ENCODE measurements at places on chromosomes 6 and 20. TPM values are rescaled to one million over a fixed set of nuclear protein-coding genes. Genes with fewer than 3 reads are reported as not detected.

Gene CFB
- 0.22 TPM for total RNA-seq

Gene BPIFB1
- not detected for total RNA-seq

Gene TUBB2B
- not detected for total RNA-seq

Gene GRM1
- 0.40 TPM for total RNA-seq

Gene CALHM5
- not detected for total RNA-seq

Gene HS3ST5
- not detected for total RNA-seq

Gene BNIP5
- total RNA-seq = not detected

Gene NOTCH4
- total RNA-seq = 5.2 TPM

Gene APCDD1L
- total RNA-seq = not detected

Gene VWA7
- 0.34 TPM for total RNA-seq

Gene CRYBG1
- 37.2 TPM for total RNA-seq

Gene RIPOR2
- total RNA-seq = 73.8 TPM

DNA sequence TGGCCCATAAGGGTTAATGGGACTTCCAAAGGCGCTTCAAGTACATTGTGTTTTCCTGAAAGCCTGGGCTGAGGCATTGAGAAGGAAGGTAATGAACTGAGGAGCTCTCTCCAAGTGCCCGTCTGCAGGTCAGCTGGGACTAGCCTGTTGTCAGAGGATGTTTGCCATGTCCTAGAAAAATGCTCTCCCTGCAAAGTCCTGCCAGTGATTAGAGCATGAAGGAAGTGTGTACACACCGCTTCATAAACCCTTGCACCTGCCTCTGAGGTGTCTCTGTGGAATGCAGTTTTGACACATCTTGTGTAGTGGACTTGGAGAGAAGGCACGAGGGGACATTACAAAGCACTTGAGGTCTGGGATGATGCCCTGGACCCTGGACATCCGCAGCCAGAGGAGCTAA is 506.7 kb downstream of the KIF16B start:
- H3K4me1 ChIP-seq = peaks cover 19% of the 10 kb centered on the region
- no peak overlapping the region for H3K27ac ChIP-seq
- H3K27me3 ChIP-seq = no peaks in the 10 kb centered on the region
- DNase-seq = no peak
- H3K36me3 ChIP-seq = no peaks in the 10 kb centered on the region

- H3K4me3 ChIP-seq = no peak overlapping the region
- DNase-seq = no peak
- H3K27ac ChIP-seq = no peak overlapping the region
- H3K27me3 ChIP-seq = no peaks in the 10 kb centered on the region
- no peaks in the 10 kb centered on the region for H3K36me3 ChIP-seq
Measured at GRCh38 chr6:166366921-166367320, 15.8 kb downstream of the MPC1 start.

GRCh38 chr20:37935435-37935834 is 32.5 kb downstream of the VSTM2L start:
- no peaks in the 10 kb centered on the region for H3K36me3 ChIP-seq
- H3K4me1 ChIP-seq = no peaks in the 10 kb centered on the region

- H3K27ac ChIP-seq = no peak overlapping the region
- no peak for DNase-seq
- H3K27me3 ChIP-seq = no peaks in the 10 kb centered on the region
- no peaks in the 10 kb centered on the region for H3K4me1 ChIP-seq
Measured at GRCh38 chr6:36735110-36736071, 37.8 kb downstream of the RAB44 start.

DNA sequence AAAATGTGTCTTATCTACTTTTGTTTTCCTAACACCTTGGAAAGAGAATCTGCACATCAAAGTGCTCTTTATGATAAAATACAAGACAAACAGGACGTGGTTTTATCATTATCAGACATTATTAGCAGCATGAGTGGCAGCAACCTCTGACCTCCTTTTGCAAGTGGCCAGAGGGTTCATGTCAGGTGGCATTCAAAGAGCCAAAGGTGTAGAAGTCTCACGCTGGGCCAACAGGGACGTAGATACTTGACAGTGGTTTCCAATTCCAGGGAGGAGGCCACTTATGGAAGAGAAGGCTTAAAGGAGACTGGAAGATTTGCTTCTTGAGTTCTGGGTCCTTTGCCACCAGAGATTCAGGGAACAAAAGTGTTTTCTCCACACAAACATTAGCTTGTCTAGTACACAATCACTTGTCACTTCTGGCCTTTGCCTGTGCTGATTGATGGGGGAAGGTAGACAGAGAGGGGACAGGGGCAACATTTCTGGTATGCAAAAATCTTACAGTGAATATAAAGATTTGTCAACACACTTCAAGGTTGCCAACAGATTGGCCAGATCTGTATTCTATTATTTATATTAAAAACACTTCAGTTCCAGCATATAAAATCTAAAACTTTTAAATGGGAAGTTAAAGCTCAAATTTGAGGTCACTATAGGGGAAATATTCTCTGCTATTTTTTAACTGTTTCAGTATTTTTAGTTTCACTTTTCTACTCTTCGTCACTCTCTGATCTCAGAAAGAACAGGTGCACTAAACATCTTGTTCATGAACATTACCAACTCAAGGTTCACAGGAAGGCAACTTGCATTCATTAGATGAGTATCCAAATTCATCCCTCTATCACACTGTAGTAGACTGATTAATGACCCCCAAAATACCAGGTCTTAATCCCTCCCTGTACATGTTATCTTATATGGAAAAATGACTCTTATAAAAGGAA is 52.1 kb upstream of the FBXO30 start:
- no peaks in the 10 kb centered on the region for H3K36me3 ChIP-seq
- no peaks in the 10 kb centered on the region for H3K27me3 ChIP-seq
- peak overlapping the region; percentile 45 for H3K4me3 ChIP-seq
- peak overlapping the region; percentile 98 for H3K27ac ChIP-seq

DNA sequence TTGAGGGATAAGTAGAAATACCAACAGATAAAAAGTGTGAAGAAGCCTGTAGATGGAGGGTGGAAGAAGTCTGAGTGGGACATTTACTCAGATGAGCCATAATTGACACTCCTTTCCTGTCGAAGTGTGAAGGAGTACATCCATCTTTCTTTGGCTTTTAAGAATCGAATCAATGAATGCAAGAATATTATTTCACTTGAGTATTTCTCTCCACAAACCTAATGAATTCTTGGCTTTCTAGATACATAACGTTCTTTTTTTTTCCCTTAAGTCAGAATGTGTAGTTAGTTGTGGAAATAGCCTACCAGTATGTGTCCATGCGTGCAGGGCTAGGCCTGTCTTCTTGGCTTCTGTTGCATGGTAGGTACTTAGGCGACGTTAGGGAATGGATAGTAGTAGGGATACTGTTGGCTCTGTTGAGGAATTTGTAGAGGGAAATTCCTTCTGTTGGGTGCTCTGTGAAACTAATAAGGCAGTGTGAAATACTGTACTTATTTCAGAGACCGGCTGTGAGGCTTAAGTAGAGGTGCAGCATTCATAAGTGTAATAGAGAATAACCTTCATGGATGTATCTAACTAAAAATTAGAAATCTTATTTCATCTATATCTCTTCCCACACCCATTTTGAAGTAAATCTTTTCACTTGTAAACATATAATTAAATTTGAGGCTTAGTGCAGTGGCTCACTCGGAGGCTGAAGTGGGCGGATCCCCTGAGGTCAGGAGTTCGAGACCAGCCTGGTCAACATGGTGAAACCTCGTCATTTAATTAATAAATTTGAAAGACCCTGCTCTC is 1.5 kb downstream of the RPS18 start:
- peaks cover 38% of the 10 kb centered on the region for H3K36me3 ChIP-seq
- H3K27me3 ChIP-seq = no peaks in the 10 kb centered on the region
- peak; percentile 49 for DNase-seq
- H3K4me1 ChIP-seq = peaks cover 69% of the 10 kb centered on the region
- H3K4me3 ChIP-seq = peak overlapping the region; percentile 80

DNA sequence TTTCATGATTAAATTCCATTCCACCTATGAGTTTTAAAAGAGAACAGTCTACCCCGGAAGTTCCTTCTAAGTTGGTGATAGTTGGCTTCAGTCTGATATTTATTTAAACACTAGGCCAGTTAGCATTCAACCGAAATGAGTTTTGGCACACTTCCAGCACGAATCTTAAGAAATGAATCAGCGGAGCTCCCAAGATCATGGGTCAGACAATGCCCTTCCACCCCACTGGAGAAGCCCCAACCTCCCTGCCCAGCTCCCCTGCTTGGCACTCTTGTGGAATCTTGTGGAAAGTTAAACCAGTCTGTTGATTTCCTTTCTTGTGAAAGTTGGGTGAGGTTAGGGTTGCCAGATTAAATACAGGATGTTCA is 64.3 kb downstream of the MKKS start:
- DNase-seq = no peak
- H3K27me3 ChIP-seq = no peaks in the 10 kb centered on the region
- no peak overlapping the region for H3K27ac ChIP-seq
- H3K4me3 ChIP-seq = no peak overlapping the region

DNA sequence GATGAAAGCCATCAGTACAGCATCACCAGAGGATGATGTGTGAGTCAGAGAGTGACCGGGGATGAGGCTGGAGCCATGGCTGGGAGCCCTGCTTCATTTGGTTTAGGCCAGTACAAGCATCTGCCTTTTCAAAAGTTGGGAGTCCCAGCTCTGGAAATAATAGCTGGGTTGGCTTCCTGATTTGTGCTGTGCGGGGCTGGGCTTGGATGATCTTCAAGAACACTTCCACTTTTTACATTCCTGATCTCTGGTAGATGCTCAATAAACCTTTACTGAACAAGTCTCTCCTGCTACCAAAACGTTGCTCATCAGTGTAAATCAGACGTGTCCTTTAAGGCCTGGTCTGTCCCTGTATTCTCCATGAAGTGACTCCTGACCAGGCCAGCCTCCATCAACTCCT is 44.1 kb upstream of the ADGRF4 start:
- no peak for DNase-seq
- H3K27me3 ChIP-seq = no peaks in the 10 kb centered on the region
- no peak overlapping the region for H3K27ac ChIP-seq
- no peak overlapping the region for H3K4me3 ChIP-seq
- no peaks in the 10 kb centered on the region for H3K36me3 ChIP-seq
- peaks cover 9% of the 10 kb centered on the region for H3K4me1 ChIP-seq

DNA sequence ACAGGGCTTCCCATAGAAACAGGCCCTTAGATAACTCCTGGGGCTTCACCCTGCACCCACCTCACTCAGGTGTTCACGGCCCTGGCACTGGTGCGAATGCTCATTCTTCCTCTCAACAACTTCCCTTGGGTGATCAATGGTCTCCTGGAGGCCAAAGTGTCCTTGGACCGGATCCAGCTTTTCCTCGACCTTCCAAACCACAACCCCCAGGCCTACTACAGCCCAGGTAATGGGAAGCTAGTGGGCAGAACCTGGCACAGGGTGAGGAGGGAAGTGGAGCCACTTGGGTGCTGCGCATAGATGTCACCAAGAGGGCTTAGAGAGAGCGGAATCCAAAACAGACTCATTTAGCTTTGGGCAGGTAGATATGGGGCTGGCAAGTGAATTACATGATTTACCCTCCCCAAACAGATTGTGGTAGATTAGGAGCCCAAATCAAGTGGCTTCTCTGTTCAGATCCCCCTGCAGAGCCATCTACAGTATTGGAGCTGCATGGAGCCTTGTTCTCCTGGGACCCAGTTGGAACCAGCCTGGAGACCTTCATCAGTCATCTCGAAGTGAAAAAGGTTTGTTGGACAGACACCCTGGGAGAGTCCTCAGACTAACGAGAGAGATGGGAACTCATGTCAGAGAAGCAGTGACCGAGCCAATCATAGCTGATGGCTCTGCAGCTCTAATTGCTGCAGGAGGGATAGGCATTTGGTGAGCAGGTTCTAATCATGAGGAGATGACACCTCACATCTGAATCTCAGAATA is 8.5 kb downstream of the ABCC10 start:
- no peaks in the 10 kb centered on the region for H3K27me3 ChIP-seq
- H3K4me1 ChIP-seq = no peaks in the 10 kb centered on the region
- H3K4me3 ChIP-seq = no peak overlapping the region
- DNase-seq = no peak
- H3K27ac ChIP-seq = no peak overlapping the region

DNA sequence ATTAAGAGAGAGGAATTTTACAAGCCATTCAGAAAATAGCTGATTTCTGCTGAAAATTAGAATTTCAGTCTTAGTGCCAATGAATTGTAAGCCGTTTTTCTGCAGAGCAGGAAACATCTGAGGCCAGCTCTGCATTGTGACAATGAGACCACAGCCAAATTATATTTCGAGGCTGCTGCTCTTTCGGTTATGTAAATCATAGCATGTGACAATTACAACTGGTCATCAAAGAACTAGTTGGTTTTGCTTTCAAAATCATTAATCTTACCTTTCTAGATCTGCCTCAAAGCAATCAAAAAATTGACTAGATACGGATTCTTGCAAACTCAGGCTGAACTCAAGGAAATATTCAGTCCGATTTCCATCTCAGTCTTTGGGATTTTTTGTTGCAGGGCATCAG is 33.4 kb upstream of the INSM1 start:
- peaks cover 13% of the 10 kb centered on the region for H3K4me1 ChIP-seq
- H3K36me3 ChIP-seq = no peaks in the 10 kb centered on the region
- peak; percentile 53 for DNase-seq
- H3K27me3 ChIP-seq = no peaks in the 10 kb centered on the region
- H3K27ac ChIP-seq = no peak overlapping the region

- H3K27ac ChIP-seq = no peak overlapping the region
- H3K27me3 ChIP-seq = no peaks in the 10 kb centered on the region
- peaks cover 5% of the 10 kb centered on the region for H3K4me1 ChIP-seq
- no peaks in the 10 kb centered on the region for H3K36me3 ChIP-seq
- no peak overlapping the region for H3K4me3 ChIP-seq
Measured at GRCh38 chr6:132128424-132128823, 177.3 kb upstream of the CCN2 start.

- no peaks in the 10 kb centered on the region for H3K4me1 ChIP-seq
- peak; percentile 30 for DNase-seq
- no peak within 1 kb of the TSS for H3K27ac ChIP-seq
- H3K36me3 ChIP-seq = no peaks in the 10 kb centered on the region
- H3K27me3 ChIP-seq = no peaks in the 10 kb centered on the region
Measured at GRCh38 chr6:148342350-148343046, at the start of gene SASH1. Gene SASH1, plus strand, starts transcription at chr6:148342838. Its CDS starts 230 bp downstream, at chr6:148343068.

- H3K4me1 ChIP-seq = no peaks in the 10 kb centered on the region
- no peaks in the 10 kb centered on the region for H3K36me3 ChIP-seq
- DNase-seq = no peak
- H3K27ac ChIP-seq = no peak overlapping the region
Measured at GRCh38 chr20:51204794-51205193, 181.9 kb upstream of the KCNG1 start.

GRCh38 chr6:150640556-150641209 is 41.0 kb downstream of the PLEKHG1 start:
- H3K27me3 ChIP-seq = no peaks in the 10 kb centered on the region
- peaks cover 34% of the 10 kb centered on the region for H3K36me3 ChIP-seq
- H3K4me1 ChIP-seq = peaks cover 99% of the 10 kb centered on the region
- H3K27ac ChIP-seq = peak overlapping the region; percentile 91

DNA sequence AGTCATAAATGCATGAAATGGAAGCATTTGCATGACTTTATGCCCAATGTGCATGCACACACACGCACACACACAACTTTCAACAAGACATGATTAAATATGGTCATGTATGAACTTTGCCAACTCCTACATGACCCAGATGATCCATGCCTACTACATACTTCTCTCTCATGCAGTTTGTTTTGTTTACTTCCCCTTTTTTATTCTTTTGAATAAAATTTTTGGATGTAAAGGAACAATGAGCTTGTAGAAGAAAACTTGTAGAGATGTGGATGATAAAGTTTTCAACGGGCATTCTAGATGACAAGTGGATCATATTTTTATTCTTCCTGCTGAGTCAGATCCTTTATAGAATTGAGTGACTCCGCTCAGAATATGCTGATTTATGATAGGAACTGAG is 50.8 kb upstream of the AIG1 start:
- no peak for DNase-seq
- H3K4me3 ChIP-seq = no peak overlapping the region
- H3K27ac ChIP-seq = no peak overlapping the region
- H3K4me1 ChIP-seq = no peaks in the 10 kb centered on the region
- H3K27me3 ChIP-seq = no peaks in the 10 kb centered on the region

- H3K27me3 ChIP-seq = no peaks in the 10 kb centered on the region
- no peak for DNase-seq
- no peaks in the 10 kb centered on the region for H3K36me3 ChIP-seq
- no peak overlapping the region for H3K4me3 ChIP-seq
Measured at GRCh38 chr20:15838466-15838865, 734.8 kb downstream of the KIF16B start.
